ENCODE measurements at places on chromosomes 2 and 18.

DNA sequence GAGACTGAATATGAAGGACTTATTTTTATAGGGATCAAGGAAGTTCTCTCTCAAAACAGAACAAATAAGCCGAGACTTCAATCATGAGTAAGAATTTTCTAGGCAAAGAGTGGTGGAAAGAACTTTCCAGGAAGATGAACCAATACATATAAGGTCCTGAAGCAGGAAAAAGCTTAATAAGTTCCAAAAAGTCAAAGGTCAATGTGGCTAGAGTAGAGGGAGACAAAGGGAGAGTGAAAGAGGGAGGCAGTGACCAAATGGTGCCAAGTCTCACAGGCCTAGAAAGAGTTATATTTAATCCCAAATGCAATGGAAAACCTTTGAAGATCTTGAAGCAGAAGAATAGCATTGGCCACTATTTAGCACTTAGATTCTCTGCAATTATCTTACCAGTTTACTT lies 56.0 kb downstream of the PDE11A start:
- no peak for DNase-seq

DNA sequence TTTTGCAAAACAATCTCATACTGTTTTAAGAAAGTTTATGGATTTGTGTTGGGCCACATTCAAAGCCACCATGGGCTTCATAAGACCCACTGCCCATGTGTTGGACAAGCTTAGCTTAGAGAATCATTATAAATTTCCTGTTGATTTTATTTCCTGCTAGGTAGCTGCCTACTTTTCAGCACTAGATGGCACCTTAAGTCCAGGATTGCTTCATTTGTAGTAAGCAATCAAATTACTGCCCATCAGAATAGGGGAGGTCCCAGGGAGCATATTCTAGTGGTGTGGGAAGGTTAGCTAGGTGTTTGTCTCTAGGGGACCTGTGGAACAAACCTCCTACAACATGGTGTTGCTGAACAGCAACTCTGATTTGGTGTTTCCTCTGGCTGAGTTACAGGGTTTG lies 11.0 kb upstream of the DCDC2C start:
- DNase-seq, result no peak

DNA sequence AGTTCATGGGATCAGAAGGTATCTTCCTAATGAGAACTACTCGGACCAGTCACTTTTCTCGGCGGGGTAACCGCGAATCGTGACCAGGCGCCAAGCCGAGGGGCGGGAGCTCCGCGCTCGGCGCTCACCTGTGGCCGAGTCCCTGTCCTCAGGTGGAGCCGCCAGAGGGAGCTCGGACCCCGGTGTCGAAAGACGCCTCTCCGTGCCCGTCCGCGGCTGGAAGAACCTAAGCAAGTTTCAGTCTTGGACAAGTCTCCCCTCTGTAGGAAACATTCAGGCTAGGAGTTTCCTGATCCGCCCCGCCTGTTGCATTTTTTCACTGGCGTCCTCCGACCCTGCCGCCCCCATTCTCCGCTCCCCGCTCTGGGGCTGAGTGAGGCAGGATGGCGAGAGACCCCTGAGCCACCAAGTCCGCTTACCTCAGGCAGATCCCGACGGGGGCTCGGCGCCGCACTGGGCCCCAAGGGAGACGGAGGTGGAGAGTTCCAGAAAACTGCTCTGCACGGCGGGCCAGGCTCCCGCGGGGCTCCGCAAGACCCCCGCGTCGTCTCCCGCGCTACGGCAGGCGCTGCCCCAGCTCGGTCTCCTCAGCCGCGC lies 480 bp downstream of the DSEL start:
- peak; percentile 24 for DNase-seq

- no peak for DNase-seq
These were observed 18.9 kb upstream of the PDIA6 start for GRCh38 chr2:10831400-10831985.

DNA sequence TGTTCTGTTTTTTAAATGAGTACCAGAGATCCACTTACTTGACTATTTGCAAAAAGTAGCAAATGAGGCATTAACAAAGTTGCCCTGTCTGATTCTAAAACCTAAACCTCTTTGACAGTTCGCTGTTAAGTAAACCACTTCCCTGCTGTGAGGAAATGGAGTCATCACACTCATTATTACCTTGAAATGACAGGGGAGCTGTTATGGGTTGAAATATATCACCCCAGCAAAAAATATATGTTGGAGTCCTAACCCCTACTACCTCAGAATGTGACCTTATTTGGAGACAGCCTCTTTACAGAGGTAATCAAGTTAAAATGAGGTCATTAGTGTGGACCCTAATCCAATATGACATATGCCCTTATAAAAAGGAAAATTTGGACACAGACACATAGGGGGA lies 36.1 kb downstream of the DHRS9 start:
- DNase-seq, result no peak

DNA sequence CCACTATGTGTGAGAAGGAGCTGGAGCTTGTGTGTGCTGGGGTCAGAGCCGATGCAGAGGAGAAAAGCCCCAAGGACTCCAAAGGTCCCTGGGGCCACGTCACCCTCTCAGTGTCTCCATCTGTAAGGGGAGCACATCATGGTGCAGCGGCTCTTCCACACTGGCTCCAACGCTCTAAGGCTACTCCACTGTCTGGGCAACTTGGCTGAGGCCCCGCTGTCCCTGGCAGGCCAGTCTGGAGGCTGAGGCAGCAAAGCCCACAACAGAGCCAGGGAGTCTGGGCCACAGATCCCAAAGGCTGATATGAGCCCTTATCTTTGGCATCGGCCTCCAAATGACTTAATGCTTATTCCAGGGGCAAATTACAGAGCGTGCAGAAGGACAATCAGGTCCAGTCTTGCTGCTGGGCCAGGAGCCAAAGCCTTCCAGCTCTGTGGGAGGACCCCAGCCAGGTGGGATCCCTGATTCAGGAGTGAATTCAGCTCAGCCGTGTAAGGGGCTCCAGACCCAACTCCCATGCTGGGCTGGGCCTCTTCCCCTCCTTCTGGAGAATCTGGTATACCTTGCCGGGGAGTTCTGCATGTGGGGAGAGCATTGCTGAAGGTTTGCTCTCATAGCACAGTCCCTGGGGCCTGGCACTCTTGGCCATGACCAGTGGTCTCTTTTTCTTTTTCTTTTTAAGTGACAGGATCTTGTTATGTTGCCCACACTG lies 1.8 kb upstream of the DUSP2 start:
- peak; percentile 40 for DNase-seq

DNA sequence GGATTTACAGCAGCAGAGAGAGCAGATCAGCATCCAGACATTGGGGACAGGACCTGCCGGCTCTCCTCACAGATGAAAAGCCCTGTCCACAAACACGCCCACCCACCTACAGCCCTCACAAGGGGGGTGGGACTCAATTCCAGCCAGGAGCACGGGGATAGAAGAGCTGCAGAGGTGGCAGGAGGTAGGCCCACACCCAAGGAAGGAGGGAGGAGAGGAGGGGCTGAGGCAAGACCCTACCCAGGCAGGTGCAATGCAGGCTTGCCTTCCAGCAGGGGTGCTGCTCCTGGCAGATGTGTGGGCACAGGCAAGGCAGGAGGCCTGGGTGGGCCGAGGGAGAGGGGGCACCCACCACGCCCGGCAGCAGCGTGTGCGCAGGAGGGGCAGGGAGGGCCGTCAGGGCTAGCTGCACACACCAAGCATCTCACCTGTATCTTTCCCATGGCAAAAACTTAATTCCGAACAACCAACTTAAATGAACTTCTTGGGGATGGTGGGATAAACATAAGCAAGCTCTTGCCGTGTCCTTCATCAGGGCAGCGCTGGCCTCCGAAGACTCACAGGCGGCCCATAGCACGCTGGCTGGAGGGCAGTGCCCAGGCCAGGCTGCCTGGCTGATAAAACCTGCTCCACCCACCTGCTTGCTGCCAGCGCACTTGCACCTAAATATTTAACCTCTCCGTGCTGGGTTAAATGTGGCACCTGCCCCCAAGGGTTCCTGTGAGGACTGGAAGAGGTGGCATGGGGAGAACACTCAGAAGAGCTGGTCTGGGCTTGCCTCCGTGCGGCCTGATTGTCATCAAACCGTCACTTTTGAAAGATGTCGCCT lies 219.5 kb downstream of the HDAC4 start:
- DNase-seq, result peak; percentile 33

DNA sequence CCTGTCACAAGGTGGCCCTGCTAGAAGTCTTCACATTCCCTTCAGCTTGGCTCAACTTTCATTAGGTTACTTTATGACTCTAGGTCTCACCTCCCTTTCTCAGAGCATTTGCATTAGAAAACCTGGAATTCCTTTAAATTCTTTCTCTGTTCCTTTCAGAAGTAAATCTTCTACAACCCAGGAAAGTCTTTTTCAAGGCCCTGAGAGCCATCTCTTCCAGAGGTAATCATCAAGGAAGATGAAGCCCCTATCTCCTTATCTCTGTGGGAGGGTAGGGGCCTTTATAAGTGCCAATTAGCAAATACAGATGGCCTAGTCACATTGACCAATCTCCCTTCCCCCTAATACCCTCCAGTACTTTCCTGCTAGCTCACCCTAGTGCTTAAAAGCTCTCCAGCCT lies 848.0 kb upstream of the FAM98A start:
- no peak for DNase-seq

DNA sequence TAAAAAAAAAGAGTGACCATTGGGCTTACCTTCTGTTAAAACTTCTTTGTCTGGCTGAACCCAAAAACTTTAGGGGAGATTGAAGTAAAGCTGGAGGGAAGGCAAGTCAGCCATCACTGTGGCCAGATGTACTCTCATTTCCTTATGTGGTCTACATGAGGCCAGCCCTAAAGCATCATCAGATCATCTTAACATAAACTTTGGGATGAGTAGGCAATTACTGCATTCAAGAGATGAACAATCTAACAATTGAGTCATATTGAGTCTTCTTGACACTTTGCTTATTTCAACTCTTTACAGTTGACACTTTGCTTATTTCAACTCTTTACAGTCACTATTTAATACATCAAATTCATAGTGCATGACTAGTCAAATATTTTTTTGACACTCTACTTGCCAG lies 155.6 kb downstream of the QPCT start:
- no peak for DNase-seq

- DNase-seq, result no peak
These were observed 170.5 kb downstream of the FTCDNL1 start for GRCh38 chr2:199680482-199680881.

DNA sequence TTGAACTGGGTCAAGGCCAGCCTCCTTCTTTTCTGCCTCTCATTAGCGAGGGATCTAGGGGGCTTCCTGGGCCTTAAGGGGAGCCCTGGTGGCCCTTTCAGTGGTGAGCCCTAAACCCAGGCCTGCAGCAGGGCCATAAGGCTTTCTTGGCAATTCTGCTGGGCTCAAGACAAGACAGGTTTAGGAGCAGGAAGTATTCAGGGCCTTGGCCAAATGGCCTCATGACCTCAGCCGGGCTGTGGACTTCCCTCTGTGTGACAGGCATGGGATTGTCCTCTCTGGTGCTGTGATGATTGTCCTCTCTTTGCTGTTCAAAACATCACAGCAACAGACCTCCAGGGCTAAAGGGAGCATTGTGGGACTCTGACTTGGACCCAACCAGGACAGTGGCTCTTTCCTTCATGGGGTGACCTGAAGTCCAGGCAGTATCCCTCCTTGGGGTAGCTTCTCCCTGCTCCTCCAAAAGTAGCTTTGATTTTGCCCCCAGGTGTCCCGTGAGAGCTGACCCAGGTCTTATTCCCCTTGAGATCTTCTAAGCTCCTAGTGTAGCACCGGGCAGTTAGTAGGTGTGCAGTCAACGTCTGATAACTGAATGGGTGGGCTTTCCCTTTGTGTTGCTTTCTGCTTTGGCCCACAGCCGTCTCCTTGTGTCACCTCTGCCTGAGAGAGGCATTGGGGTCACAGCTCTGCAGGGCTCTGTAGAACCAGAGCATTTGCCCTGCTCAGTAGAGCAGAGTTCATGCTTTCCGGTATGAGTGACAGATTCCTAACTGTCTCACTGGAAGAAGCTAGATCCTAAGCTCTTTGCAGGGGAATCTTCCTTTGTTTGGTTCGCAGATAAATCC lies 14.7 kb downstream of the FOSL2 start:
- no peak for DNase-seq

DNA sequence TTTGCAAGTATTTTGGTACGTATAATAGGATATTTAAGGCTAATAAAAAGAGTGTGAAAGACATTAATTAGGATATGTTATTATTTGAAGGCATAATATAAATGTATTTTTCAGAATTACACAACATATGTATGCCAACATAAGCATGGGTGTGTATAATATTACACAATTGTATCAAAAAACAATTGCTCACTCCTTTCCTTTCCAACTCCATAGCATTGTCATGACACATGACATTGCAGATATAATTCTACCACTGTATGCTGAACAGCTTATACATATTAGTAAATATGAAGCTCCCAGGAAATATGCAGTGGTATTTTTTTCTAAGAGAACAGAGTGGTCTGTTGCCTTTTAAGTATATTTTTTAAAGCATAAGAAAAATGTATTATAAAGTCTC lies 593.1 kb downstream of the TMX3 start:
- DNase-seq, result no peak

GRCh38 chr2:74845991-74846390 lies 12.1 kb downstream of the HK2 start:
- no peak for DNase-seq

- DNase-seq, result no peak
These were observed 30.4 kb downstream of the EPAS1 start for GRCh38 chr2:46327627-46328026.

GRCh38 chr2:14516844-14517243 lies 115.7 kb upstream of the LRATD1 start:
- no peak for DNase-seq

- DNase-seq, result no peak
These were observed 1.3 kb downstream of the OSBPL6 start for GRCh38 chr2:178195390-178196166.

DNA sequence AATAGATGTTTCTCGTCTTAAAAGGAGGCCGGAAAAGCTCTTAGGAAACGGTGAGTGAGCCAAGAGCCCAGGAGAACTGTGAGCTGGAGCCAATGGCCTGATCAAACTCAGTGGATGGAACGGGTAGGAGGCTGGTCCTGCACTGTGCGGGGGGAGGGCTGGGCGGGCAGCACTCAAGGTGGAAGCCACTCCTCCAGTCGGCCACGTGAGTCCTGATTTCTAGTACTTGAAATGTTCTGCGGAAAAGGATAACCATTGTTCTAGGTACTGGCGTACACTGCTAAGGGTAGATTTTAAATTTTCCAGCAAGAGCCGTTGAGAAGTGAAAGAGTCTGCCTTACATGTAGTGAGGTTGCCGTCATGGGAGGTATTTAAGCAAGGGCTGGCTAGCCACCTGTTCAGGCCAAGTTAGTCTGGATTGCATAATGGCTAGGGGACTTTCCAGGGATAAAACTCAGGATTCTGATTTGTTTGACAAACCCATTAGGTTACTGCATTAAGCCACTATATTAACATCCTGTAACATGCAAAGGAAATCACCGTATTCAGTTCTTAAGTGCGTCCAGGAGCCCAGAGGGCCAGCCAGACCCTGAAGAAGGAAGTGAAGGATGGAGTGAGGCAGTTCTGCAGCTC lies 51.3 kb upstream of the ODC1 start:
- no peak for DNase-seq

GRCh38 chr2:212609479-212609878 lies 70.9 kb upstream of the ERBB4 start:
- no peak for DNase-seq

GRCh38 chr2:109150559-109150958 lies 21.6 kb downstream of the SH3RF3 start:
- DNase-seq, result no peak

Measured in CD8-positive, alpha-beta memory T cell (primary cell).